ENCODE measurements at places on chromosomes 3 and 15. TPM values are rescaled to one million over a fixed set of nuclear protein-coding genes. Genes with fewer than 3 reads are reported as not detected.
A peak's percentile ranks its signal among the peaks of the same experiment; 100 is the strongest.

DNA sequence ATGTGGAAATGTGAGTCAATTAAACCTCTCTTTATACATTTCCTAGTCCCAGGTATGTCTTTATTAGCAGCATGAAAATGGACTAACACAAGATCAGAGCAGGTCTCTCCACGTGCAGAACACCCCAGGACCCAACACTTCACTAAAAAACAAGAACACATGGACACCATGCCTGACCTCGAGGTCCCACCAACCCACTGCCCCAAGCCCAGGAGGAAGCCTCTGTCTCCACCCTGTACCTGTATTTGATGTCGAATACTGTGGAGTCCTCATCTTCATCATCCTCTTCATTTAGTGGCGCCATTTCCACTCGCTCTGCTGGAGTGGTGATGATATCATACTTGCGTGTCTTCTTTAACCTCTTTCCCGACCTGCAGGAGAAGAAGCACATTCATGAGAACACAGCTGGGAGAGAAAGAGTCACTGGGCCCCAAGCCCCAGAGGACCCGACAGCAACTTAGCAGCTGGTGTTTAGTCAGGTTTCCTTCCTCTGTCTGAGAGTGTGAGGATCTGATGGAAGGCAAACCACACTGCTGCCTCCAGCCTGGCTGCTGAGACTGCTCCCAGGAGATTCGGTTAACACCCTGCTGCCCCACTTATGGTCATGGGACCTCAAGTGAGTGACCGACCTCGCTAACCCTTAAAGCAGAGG lies 25.5 kb downstream of the FAM174B start:
- no peak for DNase-seq

- peak; percentile 39 for DNase-seq
Observed at GRCh38 chr3:45647148-45647619, 42.0 kb upstream of the SACM1L start.

DNA sequence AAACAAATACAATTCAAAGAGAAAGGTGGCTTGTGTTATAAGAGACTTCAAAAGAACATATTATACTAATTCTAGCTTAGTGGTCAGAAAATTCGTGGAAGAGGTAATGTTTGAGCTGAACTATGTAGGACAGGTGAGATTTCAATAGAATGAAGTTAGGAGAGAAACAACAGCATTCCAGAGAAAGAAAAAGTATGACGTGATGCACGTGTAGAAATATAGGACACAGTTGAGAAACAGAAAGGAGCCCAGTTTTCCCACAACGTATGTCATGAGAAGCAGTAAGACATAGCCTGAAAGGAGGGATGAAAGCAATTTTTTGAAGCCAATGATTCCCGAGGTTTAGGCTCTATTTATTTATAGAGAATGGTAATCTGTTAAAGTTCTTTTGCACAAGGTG lies 18.7 kb upstream of the P3H2 start:
- DNase-seq: no peak

DNA sequence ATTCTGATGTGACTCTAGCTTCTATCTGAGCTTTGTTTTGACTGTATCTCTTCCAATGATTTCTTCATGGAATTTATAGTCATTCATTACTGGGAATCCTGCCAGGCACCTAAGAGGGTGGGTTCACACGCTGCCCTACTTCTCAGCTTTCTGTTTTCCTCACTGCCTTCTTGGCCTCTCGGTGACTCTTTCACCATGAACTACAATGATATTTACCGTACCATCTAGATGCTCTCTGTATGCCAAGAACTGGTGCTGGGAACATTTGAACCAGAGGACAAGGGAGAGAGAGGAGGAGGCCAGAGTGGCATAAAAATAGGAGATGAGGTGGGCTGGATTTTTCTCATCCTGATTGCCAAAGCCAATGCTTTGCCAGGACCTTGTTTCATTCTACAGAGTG lies 280.0 kb upstream of the P2RY1 start:
- DNase-seq: no peak

- DNase-seq: no peak
Observed at GRCh38 chr3:170524073-170524472, 61.8 kb downstream of the SLC7A14 start.

- DNase-seq: no peak
Observed at GRCh38 chr3:94175677-94176076, 112.8 kb downstream of the NSUN3 start.

DNA sequence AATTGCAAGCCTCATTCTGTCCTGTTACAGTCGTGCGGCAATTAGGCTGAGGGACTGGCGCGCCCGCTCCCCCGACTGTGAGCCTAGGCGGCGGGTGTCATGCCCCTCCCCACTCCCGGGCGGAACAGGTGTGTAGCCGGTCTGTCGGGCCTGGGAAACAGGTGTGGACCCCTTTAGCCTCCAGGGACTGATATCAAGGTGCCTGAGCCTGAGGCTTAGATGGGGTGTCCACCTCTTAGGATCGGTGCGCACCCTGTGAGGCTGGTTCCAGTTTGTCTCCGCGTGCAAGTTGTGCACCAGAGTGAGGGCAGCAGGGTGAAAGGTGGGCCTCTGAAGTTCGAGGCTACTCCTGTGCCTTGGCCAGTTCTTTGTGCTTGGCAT lies 686 bp downstream of the VPS8 start:
- DNase-seq: peak; percentile 60

Gene IGDCC3
- total RNA-seq: not detected

DNA sequence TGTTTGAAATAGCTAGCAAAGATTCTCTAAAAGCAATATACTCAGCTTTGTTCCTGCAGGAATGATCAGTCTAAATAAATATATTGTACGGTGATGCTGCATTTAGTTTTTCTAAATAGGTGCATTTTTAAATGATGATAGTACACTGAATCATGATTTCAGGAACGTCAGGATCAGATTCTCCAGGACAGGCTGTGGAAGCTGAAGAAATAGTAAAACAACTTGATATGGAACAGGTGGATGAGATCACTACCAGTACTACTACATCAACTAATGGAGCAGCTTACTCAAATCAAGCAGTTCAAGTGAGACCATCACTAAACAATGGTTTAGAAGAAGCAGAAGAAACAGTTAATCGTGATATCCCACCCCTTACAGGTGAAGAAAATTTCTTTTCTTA lies 46.3 kb upstream of the EIF3J start:
- DNase-seq: no peak

DNA sequence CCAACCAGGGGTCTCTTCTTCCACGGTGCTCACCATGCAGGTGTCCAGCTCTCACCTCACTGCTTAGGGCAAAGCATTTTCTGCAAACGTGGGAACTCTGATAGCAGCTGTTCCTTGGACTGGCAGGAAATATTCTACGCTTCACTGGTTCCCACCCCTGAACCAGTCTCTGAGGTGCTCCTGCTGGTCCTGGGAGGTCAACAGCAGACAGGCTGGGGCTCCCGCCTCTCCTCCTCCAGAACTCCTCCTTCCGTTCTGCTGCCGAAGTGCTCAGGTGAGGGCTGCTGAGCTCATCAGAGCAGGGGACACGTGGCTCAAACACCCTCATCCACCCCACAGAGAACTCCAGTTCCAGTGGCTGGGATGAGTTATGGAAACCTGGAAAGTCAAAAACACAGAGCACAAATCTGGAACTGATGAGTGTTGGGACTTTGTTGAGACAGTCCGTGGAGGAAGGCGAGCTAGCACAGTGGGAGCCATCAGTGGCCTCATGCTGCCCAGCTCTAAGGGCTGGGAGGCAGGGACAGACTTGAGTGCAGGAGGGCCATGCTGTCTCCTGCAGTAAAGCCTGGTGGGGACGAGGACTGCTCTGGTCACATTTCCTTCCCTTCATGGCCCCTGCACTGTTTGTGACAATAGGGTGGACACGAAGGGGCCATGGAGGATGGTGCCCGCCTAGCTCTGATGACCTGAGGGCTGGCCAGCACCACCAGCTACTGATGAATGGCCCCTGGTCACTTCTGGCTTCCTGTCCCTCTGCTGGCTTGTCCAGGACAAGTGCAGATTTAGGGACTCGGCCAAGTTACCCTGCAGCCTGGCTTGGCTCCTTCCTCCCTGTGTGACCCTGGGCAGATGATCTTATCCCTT lies 137.8 kb downstream of the KLF13 start:
- no peak for DNase-seq

Gene ARHGEF26
- 2.7 TPM for total RNA-seq

Gene IREB2
- 34.0 TPM for total RNA-seq

Gene AADAC
- total RNA-seq: 19.5 TPM

DNA sequence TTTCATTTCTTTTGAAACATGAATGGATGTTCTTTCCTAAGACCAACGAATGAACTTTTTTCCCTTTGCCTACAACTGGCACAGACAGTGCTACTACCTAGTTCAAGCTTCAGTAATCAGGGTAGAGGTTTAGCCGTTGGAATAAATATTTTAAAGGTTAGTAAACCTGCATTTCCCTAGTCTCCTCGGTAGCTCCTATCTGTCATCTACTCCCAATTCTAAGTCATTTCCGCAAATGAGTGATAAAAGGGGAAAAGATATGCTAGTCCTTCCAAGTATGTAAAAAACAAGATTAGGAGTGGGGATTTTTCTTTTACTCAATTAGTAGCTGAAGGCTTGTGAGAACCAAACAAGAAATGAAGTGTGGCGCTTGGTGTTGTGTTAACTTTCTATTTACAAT lies 15.2 kb downstream of the SLTM start:
- no peak for DNase-seq

GRCh38 chr3:42014458-42014920 lies 52.6 kb upstream of the ULK4 start:
- no peak for DNase-seq

- DNase-seq: no peak
Observed at GRCh38 chr15:100650685-100651084, 48.3 kb downstream of the ASB7 start.

GRCh38 chr3:171260466-171260865 lies 199.7 kb downstream of the TNIK start:
- DNase-seq: no peak

Gene SLC30A4
- total RNA-seq: 1.4 TPM

- DNase-seq: no peak
Observed at GRCh38 chr3:27680517-27681246, 41.4 kb downstream of the EOMES start.

Gene GRIP2
- total RNA-seq: 0.51 TPM

All from pancreas (tissue), 10 donors.